ENCODE measurements at places on chromosomes 5 and 9.

GRCh38 chr9:72919246-72919945 lies 33.5 kb downstream of the ALDH1A1 start:
- no peak for DNase-seq

GRCh38 chr5:444226-444625 lies 1.2 kb downstream of the EXOC3 start:
- no peak for DNase-seq

DNA sequence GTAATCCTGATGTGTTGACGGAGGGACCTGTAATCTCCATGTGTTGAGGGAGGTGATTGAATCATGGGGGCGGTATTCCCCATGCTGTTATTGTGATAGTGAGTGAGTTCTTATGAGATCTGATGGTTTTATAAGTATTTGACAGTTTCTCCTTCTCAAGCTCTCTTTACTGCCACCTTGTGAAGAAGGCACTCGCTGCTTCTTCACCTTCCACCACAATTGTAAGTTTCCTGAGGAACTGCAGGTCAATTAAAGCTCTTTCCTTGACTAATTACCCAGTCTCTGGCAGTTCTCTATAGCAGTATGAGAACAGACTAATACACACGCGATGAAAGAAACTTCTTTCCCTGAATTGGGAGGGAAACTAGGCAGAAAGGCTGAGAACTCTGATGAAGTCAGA lies 141.1 kb upstream of the RAD23B start:
- DNase-seq = peak; percentile 20

GRCh38 chr5:69492923-69493395 lies 369 bp downstream of the OCLN start:
- no peak for DNase-seq

DNA sequence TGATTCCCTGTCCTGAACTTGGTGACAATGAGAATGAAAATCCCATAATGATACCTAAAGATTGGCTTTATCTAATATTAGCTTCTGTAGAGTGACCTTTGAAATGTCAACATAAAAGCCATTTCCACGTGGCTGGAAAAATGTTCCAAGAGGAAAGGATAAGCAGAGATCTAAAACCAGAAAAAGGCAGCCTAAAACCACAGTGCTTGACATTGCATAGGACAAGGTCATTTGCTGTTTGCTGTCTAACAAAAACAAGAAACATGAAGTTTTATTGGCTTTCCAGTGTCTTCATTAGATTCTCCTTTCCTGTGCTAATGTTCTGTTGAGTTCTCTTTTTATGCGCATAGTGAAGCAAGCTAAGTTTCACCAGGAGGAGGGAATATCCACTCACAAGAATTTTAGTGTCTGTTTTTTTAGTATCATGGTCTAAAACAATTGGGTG lies 44.6 kb downstream of the CPEB4 start:
- DNase-seq = no peak

DNA sequence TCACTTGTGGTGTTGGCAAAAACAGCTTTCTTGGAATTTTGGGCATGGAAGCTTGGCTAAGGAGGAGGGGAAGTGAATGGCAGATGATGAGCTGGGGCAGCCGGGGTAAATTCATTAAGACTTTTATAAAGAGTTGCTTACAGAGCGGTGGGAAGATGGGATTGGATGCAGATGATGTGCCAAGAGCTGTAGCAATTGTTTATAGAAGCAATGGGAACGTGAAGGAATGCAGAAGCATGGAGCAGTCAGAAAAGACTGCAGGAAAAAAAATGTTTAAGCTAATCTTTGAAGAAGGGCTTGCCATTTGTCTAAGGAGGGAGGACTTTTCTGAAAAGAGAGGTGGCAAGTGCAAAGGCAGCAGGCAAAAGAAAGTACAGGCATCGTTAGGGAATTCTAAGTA lies 86.6 kb upstream of the SHISAL2B start:
- DNase-seq = no peak

DNA sequence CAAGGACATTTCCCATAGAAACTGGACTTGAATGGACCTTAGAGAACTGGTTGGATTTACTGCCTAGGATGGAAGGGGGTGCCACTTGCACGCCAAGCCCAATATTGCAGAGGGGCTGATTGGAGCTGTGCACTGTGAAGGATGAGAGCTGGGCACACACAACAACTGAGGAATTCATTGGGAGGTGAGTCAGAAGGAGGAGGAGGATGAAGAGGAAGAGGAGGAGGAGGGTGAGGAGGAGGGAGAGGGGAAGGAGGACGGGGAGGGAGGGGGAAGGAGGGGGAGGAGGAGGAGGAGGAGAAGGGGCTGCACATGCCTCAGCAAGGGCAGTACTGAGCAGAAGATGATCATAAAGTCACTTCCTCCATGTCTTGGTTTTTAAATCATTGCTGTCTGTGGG lies 5.7 kb upstream of the ICE1 start:
- DNase-seq = peak; percentile 20

DNA sequence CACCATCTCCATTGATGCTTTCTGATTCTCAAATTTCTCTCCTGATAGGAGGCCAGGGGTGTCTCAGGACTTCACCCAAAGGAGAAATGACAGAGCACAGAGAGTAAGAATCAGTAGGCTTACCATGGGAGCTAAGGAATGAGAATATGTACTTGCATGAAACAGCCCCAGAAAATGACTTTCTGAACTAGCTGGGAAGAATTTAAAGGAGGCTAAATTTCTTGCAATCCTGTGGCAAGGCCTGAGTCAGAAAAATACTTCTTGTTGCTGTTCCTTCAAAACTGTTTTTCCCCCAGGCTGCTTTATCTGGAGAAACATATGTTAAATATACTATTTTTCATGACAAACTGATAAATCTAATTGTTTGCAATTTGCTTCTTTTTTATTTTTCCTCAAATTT lies 53.4 kb upstream of the FBXL7 start:
- peak; percentile 72 for DNase-seq

DNA sequence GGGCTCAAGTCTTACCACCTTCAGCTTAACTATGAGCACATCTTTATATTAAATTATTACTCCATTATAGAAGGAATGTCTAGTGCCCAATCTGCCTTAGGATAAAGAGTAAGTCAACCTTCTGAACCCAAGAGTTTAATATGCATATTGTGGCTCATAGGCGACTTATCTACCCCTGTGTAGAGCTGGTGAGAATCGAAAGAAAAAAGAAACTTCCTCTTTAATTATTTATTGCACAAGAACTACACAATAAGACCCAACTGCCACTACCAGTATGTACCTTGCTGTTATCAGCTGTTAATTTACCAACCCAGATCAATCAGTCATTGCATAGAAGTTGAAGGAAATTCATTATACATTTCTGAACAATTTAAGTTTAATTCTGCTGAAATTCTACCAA lies 329.1 kb upstream of the SLC24A2 start:
- DNase-seq = no peak

DNA sequence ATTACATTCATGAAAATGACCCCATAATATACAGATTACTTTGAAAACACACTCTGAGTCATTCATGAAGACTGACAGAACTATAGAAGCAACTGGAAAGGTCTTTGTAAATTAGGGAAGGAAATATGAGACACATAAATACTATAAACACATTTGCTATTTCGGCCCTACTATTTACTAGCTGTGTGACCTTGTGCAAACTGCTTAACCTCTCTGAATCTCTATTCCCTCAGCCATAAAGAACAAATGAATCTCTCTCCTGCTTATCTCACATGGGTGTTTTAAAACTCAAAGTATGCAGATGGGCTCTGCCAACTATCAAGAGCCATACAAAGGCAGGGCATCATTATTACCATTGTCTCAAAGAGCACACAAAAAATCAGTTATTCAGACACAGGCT lies 52.9 kb downstream of the APBA1 start:
- no peak for DNase-seq

GRCh38 chr9:21294904-21295538 lies 10.1 kb downstream of the IFNA5 start:
- no peak for DNase-seq

GRCh38 chr9:109289186-109289585 lies 31.7 kb downstream of the EPB41L4B start:
- DNase-seq = no peak

DNA sequence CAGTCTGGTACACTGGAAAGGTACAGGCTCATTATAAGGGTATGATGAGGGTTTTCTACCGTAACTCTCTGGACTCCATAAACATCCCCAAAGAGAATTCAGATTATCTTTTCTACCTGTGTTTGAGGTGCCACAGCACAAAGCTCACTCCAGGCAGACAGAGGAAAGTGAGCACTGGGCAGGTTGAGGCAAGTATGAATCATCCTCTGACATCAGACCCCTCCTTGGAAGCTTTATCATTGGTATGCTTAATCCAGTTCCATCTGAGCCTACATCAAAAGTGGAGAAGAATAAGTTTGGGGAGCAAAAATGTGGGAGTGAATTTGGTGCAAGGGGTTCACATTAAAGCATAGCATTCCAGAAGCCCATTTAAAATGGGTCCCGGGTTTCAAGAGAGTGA lies 21.7 kb downstream of the C9orf152 start:
- no peak for DNase-seq

DNA sequence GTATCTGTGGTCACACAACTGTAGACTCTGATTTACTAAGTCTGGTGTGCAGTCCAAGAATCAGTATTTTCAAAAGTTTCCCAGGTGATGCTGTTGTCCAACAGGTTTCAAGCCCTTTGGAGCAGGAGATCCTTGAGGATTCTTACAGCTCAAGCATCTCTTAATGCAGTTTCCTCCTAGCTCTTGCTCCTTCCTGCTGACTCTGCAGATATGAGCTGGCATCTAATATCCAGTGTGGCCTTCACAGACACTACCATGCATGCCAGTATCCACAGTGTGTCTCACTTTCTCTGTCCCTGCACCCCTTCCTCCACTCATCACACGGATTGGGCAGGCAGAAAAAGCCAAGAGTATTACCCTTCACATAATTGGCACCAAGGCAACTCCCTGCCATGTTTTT lies 182.2 kb upstream of the TNC start:
- no peak for DNase-seq

DNA sequence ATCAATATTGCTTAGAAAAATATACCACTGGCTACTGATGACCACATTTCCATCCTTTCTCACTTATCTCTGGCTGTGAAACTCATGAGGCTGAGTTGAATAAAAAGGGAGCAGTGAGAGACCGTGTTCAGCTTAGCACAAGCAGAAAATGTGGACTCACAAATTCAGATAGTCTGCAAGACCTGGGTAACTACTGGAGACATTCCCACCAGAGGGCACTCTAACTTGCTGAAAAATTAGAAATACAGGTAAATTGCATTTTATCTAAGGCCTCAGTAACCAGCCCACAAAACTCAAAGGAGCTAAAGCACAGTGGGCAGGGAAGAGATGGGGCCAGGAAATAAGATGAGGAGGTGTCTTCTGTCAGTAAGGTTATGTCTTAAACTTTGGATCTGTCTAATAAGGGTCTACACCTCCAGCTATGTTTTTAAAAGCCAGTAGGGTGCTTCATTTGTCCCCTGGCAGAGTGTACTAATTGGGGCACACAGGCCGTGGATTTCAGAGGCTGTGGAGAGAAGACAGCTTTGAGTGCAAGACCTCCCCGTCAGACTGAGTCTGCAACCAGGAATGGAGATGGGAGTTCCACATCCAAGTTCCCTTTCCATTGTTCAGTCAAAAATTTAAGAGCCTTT lies 8.7 kb upstream of the NDUFB6 start:
- peak; percentile 48 for DNase-seq

GRCh38 chr5:33398501-33398900 lies 42.3 kb upstream of the TARS1 start:
- no peak for DNase-seq
